ENCODE measurements at places on chromosomes 12 and 14. TPM values are rescaled to one million over a fixed set of nuclear protein-coding genes. Genes with fewer than 3 reads are reported as not detected.

IRAK3 gene
- total RNA-seq: 18.7 TPM

CCDC177 gene
- not detected for total RNA-seq

TTLL5 gene
- total RNA-seq: 13.7 TPM

OR4E2 gene
- total RNA-seq: not detected

KCNC2 gene
- not detected for total RNA-seq

IL31 gene
- not detected for total RNA-seq

PMEL gene
- total RNA-seq: 0.44 TPM

MYF6 gene
- not detected for total RNA-seq

RNASE2 gene
- not detected for total RNA-seq

TROAP gene
- total RNA-seq: 6.7 TPM

KCNJ8 gene
- 1.5 TPM for total RNA-seq

PTPRO gene
- total RNA-seq: not detected

LGR5 gene
- total RNA-seq: 0.50 TPM

SLC6A15 gene
- total RNA-seq: 3.2 TPM

RNASE12 gene
- total RNA-seq: not detected

WNT1 gene
- total RNA-seq: not detected

CHGA gene
- 0.87 TPM for total RNA-seq

TAS2R9 gene
- not detected for total RNA-seq

NDUFB1 gene
- total RNA-seq: 511 TPM

All from cardiac ventricle fibroblast (primary cell).